ENCODE measurements at places on chromosomes 2 and 18.

DNA sequence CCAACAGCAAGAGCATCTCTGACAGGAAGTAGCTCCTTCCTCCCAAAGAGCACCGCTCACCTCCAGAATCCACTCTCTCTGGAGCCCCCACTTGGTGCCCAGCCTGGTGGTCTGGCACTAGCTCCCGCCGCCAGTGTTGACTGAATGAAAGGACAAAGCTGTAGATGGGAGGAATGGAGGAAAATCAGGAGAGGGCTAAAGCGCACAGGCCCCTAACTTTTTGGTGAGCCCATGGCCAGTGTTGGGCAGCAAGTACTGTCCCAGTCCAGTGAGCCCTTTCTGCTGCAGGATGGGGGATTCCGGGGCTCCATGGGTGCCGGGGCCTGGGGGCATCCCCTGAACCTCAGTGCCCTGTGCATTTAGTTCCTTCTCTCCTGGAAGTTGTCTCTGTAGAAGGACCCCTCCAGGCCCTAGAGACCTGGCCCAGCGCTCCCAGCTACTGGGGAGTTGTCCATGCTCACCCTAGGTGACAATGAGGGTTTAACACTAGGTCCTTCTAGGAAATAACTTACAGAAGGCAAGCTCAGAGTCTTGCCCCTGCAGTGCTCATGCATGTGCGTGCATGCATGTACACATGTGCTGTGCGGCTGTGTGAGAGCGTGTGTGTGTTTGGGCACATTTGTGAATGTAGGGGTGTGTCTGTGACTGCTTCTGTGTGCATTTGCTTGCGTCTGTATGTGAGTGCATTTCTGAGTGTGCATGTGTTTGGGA is 33.6 kb downstream of the GLI2 start:
- no peak for DNase-seq

DNA sequence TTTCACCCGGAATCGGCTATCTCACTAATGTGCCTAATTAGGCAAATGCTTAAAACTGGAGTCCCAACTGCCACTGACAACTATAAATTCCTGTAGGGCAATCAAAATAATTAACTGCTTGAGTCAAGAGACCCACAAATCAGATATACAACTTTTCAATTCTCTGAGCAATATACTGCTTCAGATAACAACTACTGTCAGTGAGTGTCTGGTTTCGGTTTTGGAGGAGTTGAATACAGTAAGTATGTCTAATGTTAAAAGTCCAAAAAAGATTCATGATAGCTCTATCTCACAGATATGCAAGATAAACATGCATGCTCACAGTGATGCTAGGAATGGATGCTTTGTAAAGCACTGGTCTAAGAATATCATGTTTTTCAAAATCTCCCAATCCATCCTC is 283.3 kb downstream of the NRXN1 start:
- DNase-seq, result no peak

GRCh38 chr2:103005393-103005792 is 243.6 kb downstream of the TMEM182 start:
- no peak for DNase-seq

DNA sequence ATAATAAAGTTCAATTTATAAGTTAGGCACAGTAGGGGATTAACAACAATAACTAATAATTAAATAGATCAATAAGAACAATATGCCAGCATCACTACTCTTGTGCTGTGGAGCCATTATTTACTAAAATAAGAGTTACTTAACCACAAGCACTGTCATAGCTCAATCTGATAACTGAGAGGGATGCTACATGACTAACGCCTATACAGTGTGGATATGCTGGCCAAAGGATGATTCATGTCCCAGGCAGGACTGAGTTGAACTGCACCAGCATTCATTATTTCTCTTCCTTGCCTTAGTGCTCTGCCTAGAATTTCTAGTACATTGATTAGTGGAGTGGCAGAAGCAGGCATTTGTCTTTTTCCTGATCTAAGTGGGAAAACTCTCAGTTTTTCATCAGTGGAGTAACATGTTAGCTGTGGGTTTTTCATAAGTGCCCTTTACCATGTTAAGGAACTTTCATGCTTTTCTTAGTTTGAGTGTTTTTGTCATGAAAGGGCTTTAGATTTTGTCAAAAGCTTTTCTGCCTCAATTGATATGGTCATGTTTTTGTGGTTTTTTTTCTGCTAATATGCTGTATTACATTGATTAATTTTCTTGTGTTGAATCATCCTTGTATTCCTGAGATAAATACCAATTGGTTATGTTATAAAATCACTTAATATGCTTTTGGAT is 21.7 kb downstream of the KIAA1328 start:
- no peak for DNase-seq

- no peak for DNase-seq
Measured at GRCh38 chr18:46155641-46156051, 51.5 kb downstream of the HAUS1 start.

DNA sequence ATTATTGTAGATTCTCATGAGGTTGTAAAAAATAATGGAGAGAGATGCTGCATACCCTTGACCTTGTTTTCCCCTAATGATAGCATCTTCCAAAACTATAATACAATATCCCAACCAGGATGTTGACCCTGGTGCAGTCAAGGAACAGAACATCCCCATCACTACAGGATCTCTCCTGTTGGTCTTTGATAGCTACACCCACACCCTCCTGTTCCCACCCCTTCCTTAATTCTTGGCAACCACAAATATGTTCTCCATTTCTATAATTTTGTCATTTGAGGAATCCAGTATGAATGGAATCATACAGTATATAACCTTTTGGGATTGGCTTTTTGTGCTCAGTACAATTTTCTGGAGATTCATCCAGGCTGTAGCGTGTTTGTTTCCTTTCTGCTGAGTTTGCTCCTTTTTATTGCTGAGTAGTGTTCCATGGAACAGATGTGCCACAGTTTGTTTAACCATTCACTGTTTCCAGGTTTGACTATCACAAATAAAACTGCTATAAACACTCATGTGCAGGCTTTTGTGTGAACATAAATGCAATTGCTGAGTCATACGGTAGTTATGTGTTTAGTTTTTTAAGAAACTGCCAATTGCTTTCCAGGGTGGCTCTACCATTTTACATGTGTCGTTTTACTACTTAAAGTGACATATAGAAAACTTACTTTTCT is 22.2 kb downstream of the MCFD2 start:
- DNase-seq, result no peak

DNA sequence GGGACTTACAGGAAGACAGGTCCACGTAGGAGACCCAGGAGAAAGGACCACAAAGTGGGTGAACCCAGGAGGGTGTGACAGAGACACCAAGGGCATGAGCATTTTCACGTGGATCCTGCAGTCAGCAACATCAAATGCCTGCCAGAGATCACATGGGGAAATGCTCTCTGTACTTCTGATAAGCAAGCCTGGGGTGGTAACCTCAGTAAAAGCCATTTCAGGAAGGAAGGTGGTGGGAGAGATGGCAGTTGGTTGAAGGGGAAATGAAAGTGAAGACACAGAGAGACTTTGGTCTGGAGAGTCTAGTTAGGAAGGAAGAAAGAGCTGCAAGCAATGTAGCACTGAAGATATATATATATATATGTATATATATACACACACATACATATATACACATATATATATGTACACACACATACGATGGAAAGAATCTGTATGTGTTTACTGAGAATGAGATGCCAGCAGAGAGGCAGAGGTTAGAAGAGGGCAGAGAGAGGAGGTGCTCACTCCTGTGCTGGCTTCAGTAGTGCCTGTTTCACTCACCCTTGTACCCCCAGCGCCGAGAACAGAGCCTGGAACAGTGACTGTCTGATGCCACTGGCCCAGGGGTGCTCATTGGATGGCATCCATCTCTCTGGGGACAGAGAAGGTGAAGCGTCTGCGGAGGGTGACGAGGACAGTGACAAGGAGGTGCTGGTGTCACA is 314.9 kb downstream of the AFF3 start:
- DNase-seq, result no peak

- no peak for DNase-seq
Measured at GRCh38 chr18:61891894-61892293, 913 bp downstream of the RNF152 start.
